ENCODE measurements at places on chromosomes 16 and 17.

GRCh38 chr17:78965491-78965924 lies 14.2 kb downstream of the LGALS3BP start:
- DNase-seq = no peak

DNA sequence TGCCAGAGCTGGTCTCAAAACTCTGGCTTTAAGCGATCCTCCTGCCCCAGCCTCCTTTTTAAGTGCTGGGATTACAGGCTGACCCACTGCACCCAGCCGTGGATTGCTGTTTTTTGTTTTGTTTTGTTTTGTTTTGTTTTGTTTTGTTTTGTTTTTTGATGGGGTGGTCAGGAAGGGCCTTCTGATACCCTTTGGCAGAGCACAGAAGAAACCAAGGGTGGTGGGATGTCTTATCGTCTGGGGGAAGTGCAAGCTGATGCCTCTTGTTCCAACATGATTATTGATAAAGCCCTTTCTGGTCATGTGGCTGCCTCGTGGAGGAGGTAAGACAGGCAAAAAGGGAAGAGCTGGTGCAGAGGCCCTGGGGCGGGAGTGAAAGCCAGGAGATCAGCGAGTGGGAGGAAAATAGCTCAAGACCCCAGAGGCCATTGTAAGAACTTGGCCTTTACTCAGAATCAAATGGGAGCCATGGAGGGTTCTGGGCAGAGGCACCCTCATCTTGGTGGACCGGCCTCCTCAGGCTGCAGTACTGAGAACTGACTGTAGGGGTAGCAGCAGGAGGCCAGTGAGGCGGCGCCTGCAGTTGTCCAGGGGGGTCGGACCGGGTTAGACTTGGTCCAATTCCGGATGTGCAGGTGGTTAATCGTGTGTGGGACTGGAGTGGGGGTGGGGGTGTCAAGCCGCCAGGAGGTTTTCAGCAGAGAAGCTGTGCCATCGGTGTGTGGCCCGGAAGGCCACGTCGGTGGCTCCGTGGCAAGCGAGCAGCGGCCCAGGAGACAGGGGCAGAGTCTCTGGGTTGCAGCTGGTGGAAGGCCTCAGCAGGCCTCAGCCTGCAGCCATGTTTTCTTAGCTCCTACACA lies 84.4 kb upstream of the GSE1 start:
- no peak for DNase-seq

DNA sequence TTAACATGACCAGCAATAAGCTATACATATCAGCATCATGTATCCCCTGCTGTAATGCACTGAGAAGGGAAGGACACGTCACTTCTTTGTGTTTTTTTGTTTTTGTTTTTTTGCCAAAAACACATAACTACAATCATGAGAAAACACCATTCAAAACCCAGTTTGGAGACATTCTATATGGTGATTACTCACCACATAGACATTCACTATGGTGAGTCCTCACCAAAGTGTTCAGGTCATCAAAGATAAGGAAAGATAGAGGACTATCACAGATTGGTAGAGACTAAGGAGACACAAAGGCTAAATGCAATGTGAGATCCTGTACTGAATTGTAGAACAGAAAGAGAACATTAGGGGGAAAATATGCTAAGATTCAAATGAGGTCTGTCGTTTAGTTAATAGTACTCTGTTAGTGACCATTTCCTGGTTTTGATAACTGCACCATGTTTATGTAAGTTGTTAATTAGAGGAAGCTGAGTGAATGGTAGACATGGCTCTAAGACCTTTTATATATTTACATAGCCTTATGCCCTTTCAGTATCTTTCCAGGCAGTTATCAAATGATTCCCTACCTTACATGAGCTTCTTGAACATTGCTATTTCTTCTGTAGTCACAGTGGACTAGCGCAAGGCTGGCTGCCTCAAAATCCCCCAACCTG lies 46.6 kb downstream of the PIK3R5 start:
- no peak for DNase-seq

- DNase-seq = no peak
Measured at GRCh38 chr17:15462976-15463772, 4.2 kb downstream of the CDRT4 start.

GRCh38 chr16:51161440-51162195 lies 10.5 kb upstream of the SALL1 start:
- no peak for DNase-seq

DNA sequence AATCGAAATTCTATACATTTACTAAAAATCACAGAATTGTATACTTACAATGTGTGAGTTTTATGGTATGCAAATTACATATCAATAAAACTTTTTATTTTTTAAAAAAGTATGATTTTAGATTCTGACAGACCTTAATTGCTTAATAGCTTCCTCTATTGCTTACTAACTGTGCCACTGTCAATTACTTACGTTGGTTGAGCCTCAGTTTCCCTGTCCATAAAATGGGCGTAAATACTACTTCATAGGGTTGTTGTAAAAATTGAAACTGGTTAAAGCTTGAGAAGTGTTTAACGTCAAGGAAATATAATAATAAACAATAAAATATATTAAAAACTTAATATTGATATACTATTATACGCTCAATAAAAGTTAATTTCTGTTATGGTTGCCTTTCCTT lies 203.4 kb downstream of the SHISA9 start:
- no peak for DNase-seq

DNA sequence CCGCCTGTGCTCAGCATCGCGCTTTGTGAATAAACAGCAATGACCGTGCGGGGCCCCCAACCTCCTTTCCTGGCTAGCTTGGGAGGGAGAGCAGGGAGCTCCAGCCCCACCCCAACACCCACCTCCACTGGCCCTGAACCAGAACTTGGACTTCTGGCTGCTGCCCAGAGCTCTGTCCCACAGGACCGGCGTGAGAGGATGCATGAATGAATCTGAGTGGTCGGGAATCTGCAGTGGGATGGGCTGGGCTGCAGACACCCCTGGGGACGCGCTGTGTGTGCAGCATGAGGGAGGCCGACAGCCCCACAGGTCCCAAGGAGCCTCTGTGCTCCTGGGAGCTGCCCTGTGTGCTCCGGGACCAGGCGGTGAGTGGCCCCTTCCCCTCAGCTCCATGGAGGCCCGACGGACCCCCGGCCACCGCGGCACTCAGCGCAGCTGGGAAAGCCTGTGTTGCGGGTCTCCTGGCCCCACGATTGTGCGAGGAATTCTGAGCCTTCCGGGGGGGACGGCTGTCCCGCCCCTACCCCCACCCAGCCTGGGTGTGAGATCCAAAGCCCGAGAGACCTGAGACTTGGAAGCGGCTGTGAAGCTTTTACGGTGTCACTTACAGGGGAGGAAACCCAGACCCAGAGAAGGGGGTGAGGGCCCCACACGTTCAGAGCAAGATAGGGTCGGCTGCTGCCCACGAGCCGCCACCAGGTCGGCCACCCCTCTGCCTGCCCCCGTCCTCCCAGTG lies 5.4 kb downstream of the PIEZO1 start:
- DNase-seq = no peak

DNA sequence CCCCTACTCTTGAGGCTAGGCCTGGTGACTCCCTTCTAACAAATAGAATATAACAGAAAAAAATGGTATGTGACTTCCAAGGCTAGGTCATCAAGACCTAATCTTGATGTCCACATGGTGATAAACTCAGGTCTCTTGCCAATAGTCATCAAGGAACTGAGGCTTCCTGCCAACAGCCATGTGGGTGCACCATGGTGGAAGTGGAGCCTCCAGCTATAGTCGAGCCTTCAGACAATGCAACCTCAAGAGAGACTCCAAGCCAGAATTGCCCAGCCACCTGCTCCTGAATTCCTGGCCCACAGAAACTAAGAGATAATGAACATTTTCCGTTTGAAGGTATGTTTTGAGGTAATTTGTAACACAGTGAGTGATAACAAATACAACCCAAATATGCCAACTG lies 55.9 kb upstream of the SREBF1 start:
- no peak for DNase-seq

- no peak for DNase-seq
Measured at GRCh38 chr16:74577882-74578366, 29.0 kb downstream of the GLG1 start.

GRCh38 chr16:46621934-46622676 lies 926 bp upstream of the SHCBP1 start:
- no peak for DNase-seq

DNA sequence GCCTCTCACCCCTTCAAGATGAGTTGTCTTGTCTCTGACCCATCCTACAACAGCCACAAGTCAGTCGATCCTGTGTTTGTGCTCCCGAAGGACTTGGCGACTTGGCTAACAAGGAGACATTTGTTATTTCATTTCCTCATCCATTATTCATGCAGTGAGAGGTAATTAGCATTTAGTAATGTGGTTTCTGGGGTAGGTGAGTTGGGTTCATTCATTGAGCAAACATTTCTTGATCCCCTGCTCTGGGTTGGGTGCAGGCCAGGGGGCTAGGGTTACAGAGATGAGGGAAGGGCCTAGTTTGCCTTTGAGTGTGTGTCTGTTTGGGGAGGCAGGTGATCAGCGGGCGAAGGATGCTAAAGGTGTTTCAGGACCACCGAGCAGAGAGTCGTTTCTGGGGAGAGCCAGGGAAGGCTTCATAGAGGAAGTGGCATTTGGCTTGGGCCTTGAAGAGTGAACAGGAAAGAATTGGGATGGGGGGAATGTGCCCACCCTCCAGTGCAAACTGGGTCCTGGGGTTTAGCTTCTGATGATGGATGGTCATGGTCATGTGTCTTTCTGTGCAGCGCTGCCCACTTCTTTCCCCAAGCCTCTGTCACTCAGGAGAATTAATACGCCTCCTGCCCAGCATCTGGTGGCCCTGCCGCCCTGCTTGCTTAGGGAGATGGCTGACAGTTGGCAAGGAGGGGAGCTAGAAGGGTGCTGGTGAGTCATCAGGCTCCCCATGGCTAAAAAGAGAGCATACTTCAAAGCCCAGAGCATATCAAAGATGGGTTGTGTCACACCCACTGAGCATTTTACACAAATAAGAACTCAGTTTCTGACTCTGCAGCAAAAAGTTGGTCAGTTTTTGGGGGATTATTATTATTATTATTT lies 38.5 kb downstream of the MSI2 start:
- DNase-seq = no peak

GRCh38 chr17:75493476-75494129 lies 21.7 kb downstream of the CASKIN2 start:
- DNase-seq = no peak

- no peak for DNase-seq
Measured at GRCh38 chr17:1050246-1050995, 53.5 kb downstream of the TIMM22 start.

DNA sequence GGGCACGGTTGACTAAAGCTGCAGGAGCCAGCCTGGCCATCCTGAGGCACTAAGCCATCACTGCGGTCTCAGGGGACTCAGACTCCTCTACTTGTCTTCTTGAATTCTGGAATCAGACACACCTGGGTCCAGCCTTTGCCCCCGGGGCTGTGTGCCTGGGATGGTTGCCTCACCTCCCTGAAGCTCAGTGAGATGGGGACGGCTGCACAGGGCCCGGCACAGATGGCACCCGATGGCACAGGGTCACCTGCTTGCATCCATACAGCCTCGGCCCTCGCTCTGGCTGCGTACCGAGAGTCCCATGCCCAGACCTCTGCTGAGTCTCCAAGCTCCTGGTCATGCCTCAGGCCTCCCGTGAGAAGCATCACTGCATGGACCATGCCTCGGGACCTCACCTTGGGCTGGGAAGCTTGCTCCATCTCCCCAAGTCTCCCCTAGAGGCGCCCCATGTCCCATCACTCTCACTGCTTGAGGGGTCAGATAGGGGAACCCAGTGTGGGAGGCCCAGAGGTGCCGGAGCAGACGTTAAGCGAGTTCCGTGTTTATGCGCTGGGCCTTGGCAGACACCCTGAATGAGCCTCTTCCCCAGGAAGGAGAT lies 316.3 kb downstream of the SEC14L1 start:
- DNase-seq = no peak

- DNase-seq = no peak
Measured at GRCh38 chr16:19636436-19637267, 81.1 kb downstream of the VPS35L start.

GRCh38 chr17:43169561-43170139 lies 1.4 kb upstream of the NBR1 start:
- DNase-seq = no peak

GRCh38 chr17:38578229-38579082 lies 27.3 kb downstream of the SRCIN1 start:
- DNase-seq = no peak

GRCh38 chr17:4786106-4786511 lies at the start of gene VMO1:
VMO1 (minus strand) TSS chr17:4786364; CDS start chr17:4786352, 12 bp downstream.
- no peak for DNase-seq

GRCh38 chr16:80932708-80933095 lies 74.0 kb downstream of the CMC2 start:
- DNase-seq = no peak

- DNase-seq = no peak
Measured at GRCh38 chr16:66206363-66206762, 160.1 kb upstream of the CDH5 start.

- no peak for DNase-seq
Measured at GRCh38 chr17:33785281-33785680, 469.8 kb upstream of the CCL2 start.

DNA sequence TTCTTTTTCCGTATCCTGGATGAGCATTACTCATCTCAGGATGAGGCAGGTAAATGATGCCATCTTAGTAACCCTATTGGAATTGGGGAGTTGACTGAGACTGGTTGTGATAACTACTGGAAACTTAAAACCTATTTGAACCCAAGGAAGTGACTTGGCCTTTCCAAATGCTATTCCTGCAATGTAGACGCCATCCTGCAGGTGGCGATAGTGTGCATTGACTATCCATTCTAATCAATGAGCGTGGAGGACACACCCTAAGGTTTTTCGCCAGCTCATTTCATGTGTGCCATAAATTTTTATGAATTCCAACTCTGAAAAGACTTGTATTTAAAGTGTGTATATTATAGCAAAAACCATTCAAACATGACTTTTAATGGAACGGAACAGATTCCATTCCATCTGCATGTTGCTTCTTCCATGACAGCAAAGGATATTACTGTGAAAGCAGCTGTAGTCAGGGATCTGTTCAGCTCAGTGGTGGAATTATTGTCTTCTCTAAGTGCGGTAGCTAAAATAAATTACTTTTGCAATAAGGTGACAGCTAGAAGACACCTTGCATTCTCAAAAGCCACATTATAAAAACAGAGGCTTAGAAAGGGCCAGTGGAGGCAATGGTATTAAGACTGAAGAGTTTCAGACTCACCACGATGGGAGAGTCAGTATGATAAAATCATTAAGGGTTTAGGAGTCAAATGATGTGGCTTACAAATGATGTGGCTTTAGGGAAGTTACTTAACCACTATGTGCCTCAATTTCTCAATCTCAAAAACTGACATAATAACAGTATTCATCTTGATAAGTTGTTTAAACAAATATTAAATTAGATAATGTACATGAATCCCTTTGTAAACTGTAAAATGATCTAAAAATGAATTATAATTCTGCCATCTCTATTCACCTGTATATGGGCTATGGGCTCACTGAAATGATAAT lies 55.5 kb downstream of the SYT17 start:
- no peak for DNase-seq

DNA sequence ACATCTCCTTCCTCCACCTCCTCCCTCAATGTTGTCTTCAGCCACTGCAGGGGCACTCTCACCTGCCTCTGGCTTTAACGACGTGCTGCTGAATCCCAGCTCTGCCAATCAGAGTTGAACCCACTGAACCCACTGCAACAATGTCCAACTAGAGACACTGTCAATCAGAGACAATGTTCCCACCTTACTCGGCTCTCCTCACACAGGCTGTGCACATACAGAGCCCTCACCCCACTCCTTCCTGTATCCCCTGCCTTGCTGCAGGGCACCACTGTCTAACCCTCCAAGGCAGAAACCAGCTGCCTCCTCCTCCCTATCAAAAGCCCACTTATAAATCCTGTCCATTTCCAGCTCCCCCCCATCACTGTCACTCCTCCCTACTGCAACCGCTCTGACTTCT lies 58.7 kb downstream of the ANKRD11 start:
- no peak for DNase-seq

Data from stimulated activated CD4-positive, alpha-beta T cell treated with anti-CD3 and anti-CD28 coated beads, TNF-alpha, amount 100 ng/mL, for 4 hours (primary cell).